ENCODE measurements at places on chromosomes 2 and 18. TPM values are rescaled to one million over a fixed set of nuclear protein-coding genes. Genes with fewer than 3 reads are reported as not detected.

DNA sequence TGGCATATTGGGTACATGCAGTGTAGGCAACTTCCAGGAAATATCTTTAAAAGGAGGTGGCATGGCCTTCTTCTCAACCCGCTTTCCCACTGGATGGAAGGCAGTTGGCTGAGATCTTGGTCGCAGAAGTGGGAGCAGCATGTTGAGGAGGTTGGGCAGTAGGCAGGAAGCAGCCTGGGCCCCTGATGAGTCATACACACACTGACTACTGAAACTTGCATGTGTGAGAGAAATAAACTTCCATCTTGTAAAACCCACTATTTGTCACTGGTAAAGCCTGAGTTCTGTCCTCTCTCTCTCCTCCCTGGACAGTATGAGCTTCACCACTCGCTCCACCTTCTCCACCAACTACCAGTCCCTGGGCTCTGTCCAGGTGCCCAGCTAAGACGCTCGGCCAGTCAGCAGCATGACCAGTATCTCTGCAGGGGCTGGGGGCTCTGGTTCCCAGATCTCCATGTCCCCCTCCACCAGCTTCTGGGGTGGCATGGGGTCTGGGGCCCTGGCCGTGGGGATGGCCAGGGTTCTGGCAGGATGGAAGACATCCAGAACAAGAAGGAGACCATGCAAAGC is 233.8 kb upstream of the SPRED2 start:
- DNase-seq: no peak

TMEM169 gene
- total RNA-seq: 2.3 TPM

GRCh38 chr2:50328680-50329079 is 703.3 kb downstream of the NRXN1 start:
- no peak for DNase-seq

RSAD2 gene
- total RNA-seq: not detected

ERBB4 gene
- 2.5 TPM for total RNA-seq

- peak; percentile 30 for DNase-seq
These were observed 44.1 kb downstream of the EVA1A start for GRCh38 chr2:75516378-75517360.

DNA sequence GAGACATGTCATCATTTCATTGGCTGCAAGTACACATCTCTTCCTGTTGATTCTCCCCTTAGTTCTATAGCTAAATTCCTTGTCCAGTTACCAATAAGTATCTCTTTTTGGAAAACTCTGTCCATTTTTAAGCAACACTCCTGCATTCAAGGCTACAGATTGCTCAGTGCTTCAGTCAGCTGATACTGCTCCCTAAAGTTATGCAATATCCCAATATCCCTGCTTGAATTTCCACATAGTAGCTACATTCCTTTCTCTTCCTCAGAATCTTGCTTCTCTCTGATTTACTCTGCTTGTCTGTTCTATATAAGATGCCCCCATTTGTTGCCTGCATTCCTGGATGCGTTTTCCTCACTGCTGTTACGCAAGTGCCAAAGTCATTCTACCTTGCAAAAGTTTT is 109.8 kb downstream of the PARD3B start:
- no peak for DNase-seq

EHD3 gene
- total RNA-seq: 25.9 TPM

GRCh38 chr18:59861963-59862819 is 37.6 kb upstream of the PMAIP1 start:
- DNase-seq: no peak

- no peak for DNase-seq
These were observed 34.7 kb downstream of the RASGRP3 start for GRCh38 chr2:33511141-33511540.

MEP1B gene
- not detected for total RNA-seq

SCYGR2 gene
- not detected for total RNA-seq

DNA sequence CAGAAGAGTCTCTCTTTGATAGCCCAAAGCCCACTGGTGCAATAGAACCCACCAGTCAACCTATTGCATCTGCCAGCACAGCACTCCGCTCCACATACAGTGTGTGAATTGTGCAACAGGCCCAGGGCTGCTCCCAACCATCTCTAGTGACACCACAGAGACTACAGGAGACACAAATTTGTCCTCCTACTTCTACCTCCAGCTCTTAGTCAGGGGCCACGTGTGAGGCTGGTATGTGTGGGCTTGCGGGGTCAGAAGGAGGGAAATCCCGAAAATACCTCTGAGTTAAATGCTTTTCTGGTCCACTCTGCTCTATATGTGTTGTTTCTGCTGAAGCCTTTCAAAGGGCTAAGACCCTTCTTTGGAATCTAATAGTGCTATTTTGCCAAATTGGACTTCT is 18.0 kb downstream of the DGUOK start:
- DNase-seq: no peak

DNA sequence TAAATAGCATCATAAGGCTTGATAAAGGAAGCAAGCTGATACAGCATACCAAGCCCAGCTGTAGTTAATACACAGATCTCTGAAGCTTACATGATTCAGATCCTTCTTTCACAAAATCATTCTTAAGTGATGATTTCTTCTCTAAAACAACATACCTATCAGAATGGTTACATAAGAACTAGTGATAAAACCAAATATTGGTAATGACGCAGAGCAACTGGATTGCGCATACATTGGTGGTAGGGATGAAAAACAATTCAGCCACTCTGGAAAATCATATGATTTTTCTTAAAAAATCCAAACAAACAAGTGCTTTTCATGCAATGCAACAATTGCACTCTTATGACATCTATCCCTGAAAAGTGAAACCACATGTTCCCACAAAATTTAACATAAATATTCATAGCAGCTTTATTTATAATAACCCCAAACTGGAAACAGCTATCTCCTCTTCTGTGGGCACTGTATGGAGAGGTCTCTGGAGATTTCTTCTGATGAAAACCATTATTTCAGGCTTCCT is 153.6 kb upstream of the DSEL start:
- DNase-seq: no peak

- DNase-seq: no peak
These were observed 18.3 kb downstream of the DNPEP start for GRCh38 chr2:219369447-219369861.

RBM43 gene
- total RNA-seq: 6.9 TPM

DNA sequence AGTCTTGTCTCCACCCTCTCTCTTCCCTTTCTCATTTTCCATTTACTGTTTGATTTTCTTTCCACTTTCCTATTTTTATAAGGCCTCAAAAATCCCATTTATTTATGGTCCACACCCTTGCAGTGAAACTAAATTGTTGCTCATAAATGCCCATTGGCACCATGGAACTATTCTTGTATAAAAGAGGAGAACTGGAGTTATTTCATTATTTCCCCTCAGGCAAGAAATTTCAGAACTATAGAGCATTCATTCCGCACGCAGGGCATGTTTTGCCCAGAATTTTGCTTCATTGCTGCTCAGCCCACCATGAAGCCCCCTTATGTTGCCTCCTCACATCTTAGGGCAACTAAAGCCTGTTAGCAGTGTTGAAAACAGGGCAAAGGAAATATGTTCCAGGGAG is 113.7 kb upstream of the MMADHC start:
- DNase-seq: no peak

- DNase-seq: no peak
These were observed 66.7 kb upstream of the SH3BP4 start for GRCh38 chr2:234885118-234885517.

- DNase-seq: no peak
These were observed 12.8 kb upstream of the ZNF532 start for GRCh38 chr18:58851856-58852255.

Data from osteocyte (in vitro differentiated cells).